ENCODE measurements at places on chromosomes 2 and 18. TPM values are rescaled to one million over a fixed set of nuclear protein-coding genes. Genes with fewer than 3 reads are reported as not detected.
A peak's percentile ranks its signal among the peaks of the same experiment; 100 is the strongest.

- no peak overlapping the region for H3K4me3 ChIP-seq
- no peak for DNase-seq
- no peak overlapping the region for H3K27ac ChIP-seq
- peaks cover 2% of the 10 kb centered on the region for H3K27me3 ChIP-seq
Measured at GRCh38 chr2:180739070-180739469, 241.3 kb upstream of the UBE2E3 start.

- peaks cover 73% of the 10 kb centered on the region for H3K4me1 ChIP-seq
- H3K36me3 ChIP-seq = peaks cover 23% of the 10 kb centered on the region
- no peak for DNase-seq
- peak overlapping the region; percentile 50 for H3K4me3 ChIP-seq
Measured at GRCh38 chr2:62202019-62202722, 6.3 kb downstream of the B3GNT2 start.

GRCh38 chr18:56992777-56993176 lies 154.1 kb upstream of the BOD1L2 start:
- DNase-seq = no peak
- H3K27ac ChIP-seq = no peak overlapping the region
- H3K36me3 ChIP-seq = peaks cover 2% of the 10 kb centered on the region
- no peak overlapping the region for H3K4me3 ChIP-seq
- H3K4me1 ChIP-seq = peaks cover 12% of the 10 kb centered on the region

Gene LRRC30
- total RNA-seq = not detected

DNA sequence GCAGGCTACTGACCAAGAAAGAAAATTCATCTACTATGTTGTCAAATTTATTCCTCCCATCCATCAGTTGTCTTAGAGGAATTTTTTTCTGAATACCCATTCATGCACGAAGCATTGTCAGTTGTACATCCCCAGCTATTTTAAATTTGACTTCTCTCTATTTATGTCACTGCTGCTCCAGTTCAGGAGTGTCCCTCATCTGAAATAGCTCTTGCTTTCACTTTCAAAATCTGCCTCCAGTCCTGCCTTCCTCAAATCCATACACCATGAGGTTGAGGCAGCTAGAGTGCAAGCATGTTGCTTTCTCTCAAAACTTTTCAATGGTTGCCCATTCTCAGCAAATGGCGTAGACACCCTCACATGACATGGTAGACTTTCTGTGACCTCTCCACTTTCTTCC lies 335.4 kb upstream of the CDH2 start:
- no peak overlapping the region for H3K4me3 ChIP-seq
- DNase-seq = no peak
- no peaks in the 10 kb centered on the region for H3K27me3 ChIP-seq
- no peaks in the 10 kb centered on the region for H3K36me3 ChIP-seq
- no peak overlapping the region for H3K27ac ChIP-seq

Gene UGT1A5
- total RNA-seq = not detected

- no peak for DNase-seq
- no peak overlapping the region for H3K4me3 ChIP-seq
- peaks cover 45% of the 10 kb centered on the region for H3K4me1 ChIP-seq
- H3K27ac ChIP-seq = no peak overlapping the region
- no peaks in the 10 kb centered on the region for H3K27me3 ChIP-seq
Measured at GRCh38 chr18:54129448-54130067, 94.9 kb downstream of the MBD2 start.

DNA sequence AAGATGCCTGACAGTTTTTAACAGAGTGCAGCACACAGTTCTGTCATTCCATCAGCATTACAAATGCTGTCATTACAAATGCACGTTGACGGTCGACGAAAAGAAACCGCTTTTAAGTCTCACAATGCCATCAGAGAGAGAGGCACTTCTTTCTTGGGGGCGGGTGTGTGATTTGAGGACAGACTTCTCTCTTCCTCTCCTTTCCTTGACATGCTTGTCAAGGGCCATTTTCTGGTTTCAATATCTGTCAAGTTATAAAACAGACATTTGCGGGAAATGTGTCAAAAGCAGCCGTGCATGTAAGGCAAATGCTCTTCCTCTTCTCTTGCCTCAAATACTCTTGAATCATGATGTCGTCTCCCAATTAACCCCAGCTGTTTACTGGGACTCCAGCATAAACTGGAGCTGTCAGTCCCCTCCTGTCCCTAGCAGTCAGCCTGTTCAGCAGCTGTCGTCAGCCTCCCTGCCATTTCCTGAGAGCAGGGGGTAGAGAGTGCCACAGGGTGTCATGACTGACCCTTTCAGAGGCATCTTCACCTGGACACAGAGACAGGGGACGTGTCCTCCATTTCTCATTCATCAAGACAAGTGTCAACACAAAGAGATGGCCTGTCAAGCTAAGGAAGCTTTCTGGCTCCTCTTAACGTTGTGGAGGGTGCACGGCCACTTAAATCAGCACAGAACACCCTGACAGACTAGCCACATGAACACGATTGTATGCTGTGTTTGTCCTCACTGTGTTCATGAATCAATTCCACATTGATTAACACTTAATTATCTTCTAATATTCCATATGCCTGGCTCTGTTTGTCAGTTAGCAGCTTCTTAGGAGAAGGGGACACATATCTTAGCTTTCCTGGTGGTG lies 305.4 kb upstream of the RAB6C start:
- DNase-seq = no peak
- no peak overlapping the region for H3K27ac ChIP-seq
- no peaks in the 10 kb centered on the region for H3K36me3 ChIP-seq
- peaks cover 4% of the 10 kb centered on the region for H3K4me1 ChIP-seq
- no peak overlapping the region for H3K4me3 ChIP-seq
- H3K27me3 ChIP-seq = no peaks in the 10 kb centered on the region

DNA sequence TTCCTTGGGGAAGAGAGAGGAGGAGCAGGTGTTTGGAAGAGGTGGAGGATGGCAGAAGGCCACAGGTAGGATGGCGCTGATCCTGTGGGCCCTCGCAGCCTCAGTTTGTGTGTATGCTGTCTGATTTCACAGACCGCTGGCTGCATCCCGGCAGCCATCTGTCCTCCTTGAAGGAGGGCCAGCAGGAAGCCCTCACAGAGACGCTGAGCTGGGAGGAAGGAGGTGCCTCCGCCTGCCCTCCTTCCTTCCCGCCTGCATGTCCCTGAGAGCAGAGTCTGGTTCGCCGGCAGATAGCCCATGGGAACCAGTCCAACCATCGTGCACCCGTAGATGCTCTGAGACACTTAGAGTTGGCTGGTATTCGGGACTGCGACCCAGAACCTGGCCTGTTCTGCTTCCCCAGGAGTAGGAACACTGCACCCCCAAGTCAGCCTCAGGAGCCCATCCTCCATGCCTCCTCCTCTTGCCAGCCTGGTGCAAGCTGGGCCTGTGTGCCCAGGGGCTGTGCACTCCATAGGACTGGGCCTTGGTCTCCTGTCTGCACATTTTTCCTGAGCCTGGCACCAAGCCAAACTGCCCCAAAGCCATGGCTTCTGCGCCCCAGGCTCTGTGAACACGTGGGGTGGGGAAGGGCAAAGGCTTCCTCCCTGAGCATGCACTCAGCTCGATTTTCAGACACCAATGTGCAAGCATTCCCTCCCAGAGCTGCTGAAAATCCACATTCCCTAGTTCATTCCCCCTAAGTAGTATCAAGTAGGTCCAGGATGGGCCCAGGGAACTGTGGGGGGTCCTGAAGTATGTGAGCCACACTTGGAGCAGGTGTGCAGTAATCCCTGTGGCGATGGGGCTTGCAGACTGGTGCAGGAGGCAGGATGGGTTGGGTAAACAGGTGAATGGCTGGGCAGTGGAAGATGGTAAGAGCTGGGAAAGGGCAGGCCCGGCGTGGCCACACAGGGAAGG lies 115.6 kb downstream of the SEPTIN10 start:
- H3K27ac ChIP-seq = no peak overlapping the region
- H3K27me3 ChIP-seq = no peaks in the 10 kb centered on the region
- no peaks in the 10 kb centered on the region for H3K4me1 ChIP-seq
- H3K4me3 ChIP-seq = no peak overlapping the region

- H3K4me3 ChIP-seq = no peak overlapping the region
- DNase-seq = no peak
- H3K27ac ChIP-seq = no peak overlapping the region
- peaks cover 23% of the 10 kb centered on the region for H3K4me1 ChIP-seq
- H3K27me3 ChIP-seq = no peaks in the 10 kb centered on the region
Measured at GRCh38 chr2:45889620-45890370, 238.3 kb downstream of the PRKCE start.

DNA sequence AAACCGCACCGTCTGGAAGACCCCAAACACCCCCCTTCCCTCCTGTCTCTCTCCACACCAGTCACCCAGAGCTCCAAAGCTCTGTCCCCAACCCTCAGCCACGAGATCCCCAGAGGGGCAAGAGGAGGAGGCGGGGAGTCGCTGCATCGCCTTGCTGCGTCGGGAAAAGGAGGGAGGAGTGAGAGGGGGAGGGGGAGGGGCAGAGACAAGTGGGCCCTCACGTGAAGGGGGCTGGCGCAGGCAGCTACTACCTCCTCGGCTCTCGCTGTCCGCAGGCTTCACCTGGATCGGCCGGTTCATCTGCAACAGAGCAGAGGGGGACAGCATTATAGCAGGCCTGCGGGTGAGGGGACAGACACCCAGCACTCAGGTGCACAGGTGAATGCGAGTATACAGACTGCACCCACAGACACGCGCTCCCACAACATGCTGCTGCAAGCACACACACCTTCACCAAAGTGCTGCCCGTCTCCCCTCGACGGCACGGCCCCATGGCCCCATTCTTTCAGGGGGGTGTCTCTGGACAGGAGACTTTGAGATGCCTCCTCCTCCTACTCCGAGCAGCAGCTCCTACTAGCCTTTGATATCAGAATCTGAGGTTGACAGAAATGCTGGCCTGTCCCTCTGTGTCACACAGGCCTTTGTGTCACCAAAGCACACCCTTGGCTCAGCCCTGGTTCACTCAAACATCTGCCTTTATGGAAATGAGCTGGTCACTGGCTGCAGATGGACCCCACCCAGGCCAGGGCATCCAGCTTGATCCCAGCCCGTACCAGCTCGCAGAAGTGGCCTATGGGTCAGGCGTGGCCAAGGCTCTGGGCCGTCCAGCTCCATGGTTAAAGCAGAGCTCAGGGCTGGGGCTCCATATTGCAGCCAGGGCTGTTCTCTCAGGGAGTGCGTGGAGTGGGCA lies 243.8 kb downstream of the CELF4 start:
- peaks cover 2% of the 10 kb centered on the region for H3K27me3 ChIP-seq
- H3K36me3 ChIP-seq = no peaks in the 10 kb centered on the region
- no peak overlapping the region for H3K27ac ChIP-seq
- no peak overlapping the region for H3K4me3 ChIP-seq

DNA sequence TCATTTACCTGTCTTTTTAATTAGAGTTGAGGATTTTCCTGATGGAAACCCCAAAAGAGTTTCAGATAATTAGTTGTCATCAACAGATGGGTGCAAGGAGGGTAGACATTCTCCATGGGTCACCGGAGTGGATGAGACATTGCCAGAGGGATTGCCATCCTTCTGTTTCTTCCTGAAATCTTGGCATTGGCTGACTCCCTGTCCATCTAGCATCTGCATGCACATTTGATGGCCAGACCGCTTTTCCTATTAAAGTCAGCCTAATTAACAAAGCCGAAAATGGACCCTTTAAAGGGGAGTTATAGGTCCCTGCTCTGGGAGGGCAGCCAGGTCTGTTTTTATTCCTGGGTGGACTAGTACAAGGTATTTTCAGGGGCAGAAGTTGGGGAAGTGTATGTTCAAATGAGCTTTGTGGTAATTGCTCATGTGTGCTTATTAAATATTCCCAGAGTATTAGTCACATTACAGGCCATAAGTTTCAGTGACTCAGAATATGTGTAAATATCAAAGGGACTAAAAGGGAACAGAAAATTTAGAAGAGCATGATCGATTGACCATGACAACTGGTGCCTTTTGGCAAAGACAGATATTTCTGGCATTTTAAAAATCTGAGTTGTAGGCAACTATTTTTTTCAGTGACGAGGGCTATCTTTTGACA lies 209.8 kb downstream of the PHLPP1 start:
- peaks cover 2% of the 10 kb centered on the region for H3K36me3 ChIP-seq
- DNase-seq = no peak
- no peaks in the 10 kb centered on the region for H3K27me3 ChIP-seq
- no peak overlapping the region for H3K4me3 ChIP-seq
- no peaks in the 10 kb centered on the region for H3K4me1 ChIP-seq
- H3K27ac ChIP-seq = no peak overlapping the region

Gene PSMA8
- 0.44 TPM for total RNA-seq

DNA sequence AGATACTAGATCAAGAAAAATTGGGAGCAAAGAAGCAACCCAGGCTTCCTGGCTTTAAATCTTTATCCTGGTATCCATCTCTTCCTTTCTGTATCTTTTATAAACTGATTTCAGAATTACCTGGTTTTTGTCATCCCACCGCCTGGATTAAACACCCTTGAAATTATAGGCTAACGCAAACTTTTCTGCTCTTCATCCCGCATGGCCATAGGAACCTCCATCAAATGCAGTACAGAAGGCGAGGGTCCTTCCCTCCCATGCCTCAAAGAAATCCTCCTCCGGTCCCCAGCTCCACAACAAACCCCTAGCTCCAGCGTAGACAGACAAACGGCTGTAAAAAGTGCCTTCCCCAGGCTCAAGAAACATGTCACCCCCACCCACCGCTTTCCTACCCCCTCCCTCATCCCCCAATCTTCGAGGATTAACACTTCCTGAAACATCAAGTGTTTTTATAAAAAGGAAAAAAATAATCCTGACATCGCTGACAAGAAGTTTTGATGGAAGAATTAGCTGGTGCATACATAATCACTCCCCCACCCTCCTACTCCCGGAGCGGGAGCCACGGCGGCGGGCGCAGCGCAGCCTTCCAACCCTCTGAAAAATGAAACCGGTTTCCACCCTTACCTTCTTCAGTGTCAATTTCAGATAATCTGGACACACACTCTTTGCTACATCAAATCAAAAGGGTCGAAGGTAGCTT lies 7.6 kb downstream of the DLX1 start:
- DNase-seq = no peak
- H3K4me3 ChIP-seq = peak overlapping the region; percentile 57
- peaks cover 4% of the 10 kb centered on the region for H3K36me3 ChIP-seq
- peaks cover 42% of the 10 kb centered on the region for H3K4me1 ChIP-seq
- H3K27me3 ChIP-seq = peaks cover 86% of the 10 kb centered on the region
- peak overlapping the region; percentile 85 for H3K27ac ChIP-seq

DNA sequence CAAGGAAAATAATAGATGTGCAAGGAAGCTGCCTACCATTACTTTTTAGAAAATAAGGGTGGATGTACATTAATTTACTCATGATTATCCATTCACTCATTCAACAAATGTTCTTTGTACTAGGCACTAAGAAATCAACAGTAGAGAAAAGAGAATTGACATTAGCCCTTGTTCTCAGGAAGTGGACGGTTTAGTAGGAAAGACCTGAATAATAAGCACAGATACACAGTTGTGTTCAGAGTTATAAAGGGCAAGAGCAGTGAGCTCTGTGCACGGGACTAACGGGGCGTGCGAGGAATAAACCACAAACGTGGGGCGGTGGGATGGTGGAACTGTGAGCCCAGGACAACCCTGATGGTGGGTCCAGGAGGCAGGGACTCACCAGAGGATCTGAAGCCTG lies 94.4 kb upstream of the MBOAT2 start:
- H3K27me3 ChIP-seq = peaks cover 10% of the 10 kb centered on the region
- no peak for DNase-seq

GRCh38 chr2:67716895-67717396 lies 319.8 kb downstream of the ETAA1 start:
- no peaks in the 10 kb centered on the region for H3K4me1 ChIP-seq
- H3K27me3 ChIP-seq = no peaks in the 10 kb centered on the region
- no peak for DNase-seq
- no peak overlapping the region for H3K4me3 ChIP-seq
- H3K27ac ChIP-seq = no peak overlapping the region
